ENCODE measurements at places on chromosomes 11 and 22. TPM values are rescaled to one million over a fixed set of nuclear protein-coding genes. Genes with fewer than 3 reads are reported as not detected.

Gene C22orf31
- total RNA-seq, result not detected

Gene MAJIN
- not detected for total RNA-seq

Gene ENTHD1
- not detected for total RNA-seq

GRCh38 chr11:44928144-44928543 lies 22.5 kb downstream of the TP53I11 start:
- DNase-seq, result no peak

DNA sequence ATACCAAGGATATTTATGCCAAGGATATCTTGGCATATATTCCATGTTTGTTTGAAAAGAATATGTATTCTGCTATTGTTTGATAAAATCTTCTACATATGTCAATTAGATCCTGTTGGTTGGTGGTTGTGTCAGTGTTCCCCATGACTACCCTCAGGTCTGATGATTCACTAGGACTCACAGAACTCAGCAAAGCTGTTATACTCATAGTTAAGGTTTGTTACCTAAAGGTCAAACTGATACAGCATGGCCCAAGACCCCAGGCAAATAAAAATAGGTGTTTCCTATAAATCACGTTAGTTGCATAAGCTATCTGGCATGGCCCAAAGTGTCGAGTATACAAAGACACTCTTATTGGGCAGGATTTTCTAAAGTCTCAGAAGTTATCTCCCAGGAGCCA lies 30.2 kb upstream of the B3GNT6 start:
- DNase-seq, result no peak
